Ureter (tissue), 1 donor: ENCODE measurements at places on chromosomes 12 and 14. TPM values are rescaled to one million over a fixed set of nuclear protein-coding genes. Genes with fewer than 3 reads are reported as not detected.

- no peak for DNase-seq
Measured at GRCh38 chr12:24231298-24231697, 281.8 kb upstream of the SOX5 start.

GRCh38 chr12:123690191-123690840 is 19.4 kb downstream of the TCTN2 start:
- no peak for DNase-seq

DNA sequence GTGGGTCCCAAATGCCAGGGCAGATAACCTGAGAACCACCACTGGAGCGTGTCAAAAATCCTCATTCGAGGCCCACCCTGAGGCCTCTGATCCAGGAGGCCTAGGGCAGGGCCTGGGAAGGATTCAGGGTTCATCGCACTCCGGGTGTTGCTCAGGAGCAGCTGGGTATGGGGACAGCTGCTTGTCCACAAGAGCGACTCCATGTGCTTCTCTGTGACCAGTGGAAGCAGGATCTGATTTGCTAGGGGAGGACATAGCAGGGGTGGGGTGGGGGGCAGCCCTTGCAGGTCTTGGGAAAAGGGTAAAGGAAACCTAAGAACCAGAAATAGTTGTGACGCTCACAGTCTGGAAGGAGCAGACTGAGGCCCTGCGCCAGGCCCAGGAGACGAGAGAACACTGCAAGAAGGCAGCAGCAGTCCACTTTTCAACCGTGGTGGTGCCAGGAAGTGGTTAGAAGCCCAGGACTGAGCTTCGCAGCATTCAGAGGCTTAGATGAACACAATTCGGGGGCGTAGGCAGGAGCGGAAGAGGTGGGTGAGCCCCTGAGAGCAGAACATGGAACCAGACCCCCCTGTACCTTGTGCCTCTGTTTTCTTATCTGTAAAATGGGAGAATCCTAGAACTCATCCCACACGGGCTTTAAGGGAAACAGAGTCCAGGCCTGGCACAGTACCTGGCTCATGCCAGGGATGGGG is 33.7 kb downstream of the ITPK1 start:
- no peak for DNase-seq

- DNase-seq = no peak
Measured at GRCh38 chr12:116297224-116297834, 19.8 kb upstream of the MED13L start.

DNA sequence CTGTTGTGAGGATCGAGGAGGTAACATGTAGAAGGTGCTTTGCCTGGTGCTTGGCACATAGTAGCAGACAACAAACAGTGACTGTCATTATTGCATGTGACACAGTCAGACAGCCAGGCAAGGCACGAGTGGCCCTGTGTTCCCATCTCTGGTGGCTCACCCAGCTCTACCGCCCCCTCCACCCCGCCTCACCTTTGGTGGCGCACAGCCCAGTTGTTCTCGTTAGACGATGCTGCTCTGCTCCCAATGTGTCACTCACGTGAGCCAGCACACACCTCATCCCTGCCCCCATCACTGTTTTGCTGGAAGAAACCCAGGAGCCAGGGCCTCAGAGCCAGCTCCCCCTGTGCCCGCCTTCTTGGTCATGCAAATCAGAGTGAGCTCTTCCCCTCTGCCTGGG is 113.3 kb downstream of the CALM1 start:
- no peak for DNase-seq

DNA sequence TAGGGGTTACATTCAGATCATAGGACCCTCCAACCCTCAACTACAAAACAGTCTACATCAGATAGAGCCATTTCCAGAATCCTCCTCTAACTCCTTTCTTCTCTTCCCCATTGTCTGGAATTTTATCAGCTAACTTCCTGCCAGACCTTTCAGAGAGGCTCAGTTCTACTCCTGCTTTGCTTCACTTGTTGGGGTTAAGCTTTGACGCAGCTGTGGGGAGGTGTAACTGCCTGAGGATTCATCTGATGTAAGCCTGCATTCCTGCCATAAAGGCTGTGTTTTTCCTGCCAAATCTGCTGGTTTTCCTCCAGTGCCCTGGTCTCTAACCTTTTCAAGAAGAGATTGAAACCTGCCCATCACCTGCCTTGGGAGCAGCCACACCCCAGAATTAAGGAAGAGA is 16.9 kb downstream of the DHRS2 start:
- DNase-seq = no peak

DNA sequence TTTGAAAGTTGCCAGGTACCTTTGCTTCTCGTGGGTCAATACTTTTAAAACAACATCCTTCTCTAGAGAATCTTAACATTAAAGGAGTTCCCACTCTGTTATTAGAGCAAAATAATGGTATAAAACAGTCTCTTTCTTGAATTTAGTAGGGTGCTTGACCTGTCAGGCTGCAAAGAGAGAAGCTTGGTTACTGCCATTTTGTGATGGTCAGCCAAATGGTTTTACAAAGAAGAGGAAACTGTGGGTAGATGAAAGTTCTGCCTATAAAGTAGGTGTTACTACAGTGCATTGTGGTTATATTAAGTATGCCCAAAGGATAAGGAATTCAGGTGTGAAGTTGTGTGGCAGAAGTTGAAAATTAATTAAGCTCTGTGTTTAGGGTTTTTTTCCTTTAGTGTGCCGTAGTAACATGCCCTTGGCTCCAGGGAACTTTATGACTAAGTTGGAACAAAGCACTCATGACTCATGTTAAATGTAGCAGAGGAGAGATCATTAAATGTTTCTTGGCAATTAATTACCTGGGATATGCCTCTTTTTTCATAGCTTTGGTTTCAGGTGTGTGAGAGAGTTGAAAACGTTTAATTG is 354.0 kb upstream of the KITLG start:
- DNase-seq = no peak

DNA sequence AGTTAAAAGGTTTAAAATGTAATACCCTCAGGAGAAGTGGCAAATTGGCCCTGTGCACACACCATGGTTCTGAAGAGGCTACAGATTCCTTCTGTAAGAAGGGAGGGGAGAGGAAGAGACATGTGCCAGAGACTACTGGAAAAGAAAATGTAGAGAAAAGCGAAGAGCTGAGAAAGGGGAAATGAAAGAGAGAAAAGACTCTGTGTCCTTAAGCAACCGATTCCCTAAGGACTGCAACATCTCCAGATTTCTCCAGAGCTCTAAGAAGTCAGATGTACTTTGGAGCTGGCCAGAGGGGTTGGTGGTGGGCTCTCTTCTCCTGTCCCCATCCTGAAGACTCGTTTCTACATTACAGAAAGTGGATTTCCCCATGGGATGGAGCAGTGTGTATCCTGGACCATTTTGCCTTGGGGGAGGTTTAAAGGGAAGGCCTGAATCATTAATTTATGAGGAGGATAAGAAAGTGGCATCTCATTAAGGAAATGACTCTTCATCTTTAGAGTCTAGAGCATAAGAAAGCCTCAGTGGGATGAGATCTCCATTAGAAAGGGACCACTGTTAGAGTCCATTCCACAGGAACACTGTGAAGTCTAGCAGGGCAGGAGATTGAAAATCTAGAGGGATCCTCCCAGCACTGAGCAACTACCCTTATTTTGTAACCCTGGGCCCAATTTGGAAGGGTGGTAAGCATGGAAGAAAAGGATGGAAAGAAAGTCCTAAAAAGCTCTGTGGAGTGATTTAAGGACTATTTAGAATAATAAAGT is 45.5 kb upstream of the FUT8 start:
- DNase-seq = no peak

DNA sequence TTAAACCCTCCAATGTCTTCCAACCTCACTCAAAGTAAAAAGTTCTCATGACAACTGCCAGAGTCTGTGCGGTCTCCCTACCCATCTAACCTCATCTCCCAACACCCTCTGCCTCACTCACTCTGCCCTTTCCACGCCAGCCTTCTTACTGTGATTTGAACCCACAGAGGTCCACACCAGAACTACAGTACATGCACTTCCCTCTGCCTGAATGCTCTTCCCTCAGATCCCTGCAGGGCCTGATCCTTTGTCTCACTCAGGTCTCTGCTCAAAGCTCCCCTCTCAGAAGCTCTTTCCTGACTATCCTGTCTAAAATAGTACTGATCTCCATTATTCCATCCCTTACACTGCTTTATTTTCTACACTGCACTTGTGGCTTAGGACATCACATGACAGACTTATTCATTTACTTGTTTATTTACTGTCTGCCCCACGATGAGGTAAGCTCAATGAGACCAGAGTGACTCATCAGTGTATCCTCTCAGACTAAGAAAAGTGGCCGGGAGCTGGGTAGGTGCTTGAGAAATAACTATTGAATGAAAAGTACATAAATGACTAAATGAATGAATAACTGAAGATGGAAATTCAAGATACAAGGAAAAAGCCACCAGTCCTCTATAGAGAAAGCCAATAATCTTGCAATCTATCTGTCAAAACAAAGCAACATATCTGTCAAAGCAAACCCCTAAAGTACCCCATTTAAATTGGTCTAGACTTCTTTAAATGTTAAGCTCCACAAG is 17.1 kb downstream of the POMT2 start:
- DNase-seq = peak; percentile 56

GRCh38 chr12:7681535-7681934 is 14.0 kb downstream of the GDF3 start:
- no peak for DNase-seq

DNA sequence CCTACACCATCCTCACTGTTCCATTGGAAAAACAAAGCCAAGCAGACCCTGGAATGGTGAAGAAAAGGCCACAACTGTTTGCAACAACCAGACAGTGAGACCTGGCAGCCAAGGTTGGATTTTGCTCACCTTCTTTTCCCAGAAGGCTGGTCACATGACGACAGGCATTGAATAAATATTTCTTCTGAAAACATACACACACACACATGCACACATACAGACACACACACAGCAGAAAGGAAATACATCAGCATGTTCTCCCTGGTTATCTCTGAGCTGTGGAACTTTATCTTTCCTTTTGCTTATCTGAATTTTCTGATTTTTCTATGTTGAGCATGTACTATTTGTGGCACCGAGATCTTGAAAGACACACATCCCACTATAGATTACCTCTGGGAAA is 38.0 kb upstream of the CCDC60 start:
- no peak for DNase-seq

- DNase-seq = no peak
Measured at GRCh38 chr12:2346416-2346815, 293.6 kb downstream of the CACNA1C start.

STAT2 gene
- 158 TPM for total RNA-seq

IGF1 gene
- 9.2 TPM for total RNA-seq

SLC25A21 gene
- total RNA-seq = 2.2 TPM

GYS2 gene
- 0.16 TPM for total RNA-seq

MYF6 gene
- total RNA-seq = not detected

RD3L gene
- total RNA-seq = not detected

SLC6A15 gene
- total RNA-seq = 0.31 TPM

MYH7 gene
- 2.1 TPM for total RNA-seq

WNT5B gene
- total RNA-seq = 7.2 TPM

PPP1R1A gene
- total RNA-seq = 1.1 TPM

GUCY2C gene
- total RNA-seq = not detected

GPR84 gene
- total RNA-seq = 0.34 TPM

SPIC gene
- total RNA-seq = not detected

CCDC60 gene
- 4.8 TPM for total RNA-seq
